ENCODE measurements at places on chromosomes 5 and 9. TPM values are rescaled to one million over a fixed set of nuclear protein-coding genes. Genes with fewer than 3 reads are reported as not detected.

DNA sequence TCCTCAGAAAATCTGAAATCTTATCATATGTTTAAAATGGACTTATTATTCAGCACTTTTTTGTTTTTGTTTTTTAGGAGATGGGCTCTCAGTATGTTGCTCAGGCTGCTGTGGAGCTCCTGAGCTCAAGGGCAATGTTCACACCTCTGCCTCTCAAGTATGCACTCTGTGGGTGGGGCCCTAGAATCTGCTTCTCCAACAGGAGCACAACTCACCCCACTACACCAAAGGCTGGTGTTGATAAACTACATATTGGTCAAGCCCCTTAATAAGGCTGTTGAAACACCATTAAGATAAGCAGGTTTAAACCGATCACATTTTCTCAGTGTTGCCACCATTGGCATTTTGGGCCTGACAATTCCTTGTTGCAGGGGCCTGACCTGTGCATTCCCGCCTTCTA lies 131.6 kb downstream of the FANCC start:
- H3K27me3 ChIP-seq, result no peaks in the 10 kb centered on the region
- H3K27ac ChIP-seq, result no peak overlapping the region
- no peaks in the 10 kb centered on the region for H3K36me3 ChIP-seq
- peaks cover 9% of the 10 kb centered on the region for H3K4me1 ChIP-seq

The ROR2 gene
- total RNA-seq, result not detected

The IFNA2 gene
- not detected for total RNA-seq

The IFNA16 gene
- not detected for total RNA-seq

The PGM5 gene
- total RNA-seq, result not detected

GRCh38 chr5:139458580-139459407 lies 3.7 kb downstream of the ECSCR start:
- no peaks in the 10 kb centered on the region for H3K36me3 ChIP-seq
- H3K4me1 ChIP-seq, result peaks cover 41% of the 10 kb centered on the region
- no peak overlapping the region for H3K27ac ChIP-seq
- H3K27me3 ChIP-seq, result peaks cover 8% of the 10 kb centered on the region
- H3K4me3 ChIP-seq, result no peak overlapping the region

GRCh38 chr9:137128862-137129455 lies 10.0 kb upstream of the GRIN1 start:
- peak overlapping the region; percentile 82 for H3K27ac ChIP-seq
- H3K4me3 ChIP-seq, result peak overlapping the region; percentile 85
- peaks cover 24% of the 10 kb centered on the region for H3K4me1 ChIP-seq
- H3K36me3 ChIP-seq, result no peaks in the 10 kb centered on the region
- DNase-seq, result no peak
- no peaks in the 10 kb centered on the region for H3K27me3 ChIP-seq

DNA sequence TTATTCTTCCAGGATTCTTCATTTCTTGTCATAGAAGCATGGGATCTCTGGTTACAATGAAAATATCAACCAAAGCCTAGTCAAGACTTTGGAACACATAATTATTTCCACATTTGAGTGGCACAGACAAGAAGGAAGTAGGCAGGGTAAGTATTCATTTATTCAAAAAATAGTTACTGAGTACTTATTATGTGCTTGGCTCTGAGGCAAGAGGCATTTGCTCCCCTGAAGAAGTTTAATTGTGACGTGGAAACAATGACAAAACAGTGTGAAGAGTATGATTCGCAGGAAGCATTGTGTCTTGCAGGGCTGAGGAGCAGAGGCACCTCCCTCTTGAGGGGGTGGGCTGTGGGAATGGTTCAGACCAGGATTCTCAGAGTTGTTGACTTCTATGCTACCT lies 45.0 kb upstream of the TNFSF15 start:
- no peaks in the 10 kb centered on the region for H3K27me3 ChIP-seq
- no peaks in the 10 kb centered on the region for H3K36me3 ChIP-seq
- no peak overlapping the region for H3K27ac ChIP-seq
- no peaks in the 10 kb centered on the region for H3K4me1 ChIP-seq
- no peak for DNase-seq

DNA sequence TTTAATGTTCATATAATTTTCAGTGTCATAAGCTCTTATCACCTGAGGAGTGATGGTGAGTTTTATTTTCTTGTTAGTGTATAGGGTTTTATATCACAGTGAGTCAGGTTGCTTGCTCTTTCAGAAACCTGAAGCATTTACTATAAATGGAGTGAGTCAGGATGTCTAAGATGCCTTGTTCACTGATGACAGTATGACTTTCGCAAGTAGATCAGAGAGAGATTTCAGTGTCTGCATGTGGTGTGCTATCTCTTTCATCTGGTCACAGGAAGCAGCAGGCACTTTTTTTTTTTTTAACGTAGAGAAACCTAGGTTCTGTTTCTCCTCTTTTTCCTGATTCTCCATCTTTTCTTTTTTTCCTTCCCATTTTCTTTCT lies 237.1 kb downstream of the DMRTA1 start:
- H3K4me1 ChIP-seq, result no peaks in the 10 kb centered on the region
- no peak overlapping the region for H3K4me3 ChIP-seq
- no peaks in the 10 kb centered on the region for H3K27me3 ChIP-seq
- H3K27ac ChIP-seq, result no peak overlapping the region

DNA sequence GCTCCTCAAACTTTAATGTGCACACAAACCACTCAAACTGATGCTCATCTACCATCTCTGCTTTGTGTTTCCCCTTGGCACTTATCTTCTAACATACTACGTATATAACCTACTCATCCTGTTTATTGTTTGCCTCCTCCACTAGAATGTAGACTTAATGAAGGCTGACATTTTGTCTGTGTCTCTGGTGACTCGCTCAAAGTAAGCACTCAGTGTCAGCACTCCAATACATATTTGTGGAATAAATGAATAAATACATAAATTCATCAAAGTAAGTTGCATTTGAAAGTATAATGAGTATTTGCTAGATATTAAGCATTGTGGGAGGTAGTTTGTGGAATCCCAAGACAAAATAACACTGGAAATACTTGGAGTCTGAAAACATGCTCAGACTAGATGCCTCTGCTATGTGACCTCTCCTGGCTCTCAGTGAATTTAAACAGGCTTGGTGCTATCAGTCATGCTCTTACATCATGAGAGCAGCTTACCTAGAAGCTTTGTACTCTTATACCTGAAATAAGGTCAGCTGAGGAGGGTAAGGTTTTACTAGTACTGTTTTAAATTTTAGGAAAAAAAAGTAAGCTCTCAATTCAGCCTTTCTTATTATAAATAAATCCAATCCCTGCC lies 37.0 kb upstream of the RANBP6 start:
- no peaks in the 10 kb centered on the region for H3K27me3 ChIP-seq
- H3K27ac ChIP-seq, result no peak overlapping the region
- H3K4me1 ChIP-seq, result peaks cover 7% of the 10 kb centered on the region
- no peak for DNase-seq

DNA sequence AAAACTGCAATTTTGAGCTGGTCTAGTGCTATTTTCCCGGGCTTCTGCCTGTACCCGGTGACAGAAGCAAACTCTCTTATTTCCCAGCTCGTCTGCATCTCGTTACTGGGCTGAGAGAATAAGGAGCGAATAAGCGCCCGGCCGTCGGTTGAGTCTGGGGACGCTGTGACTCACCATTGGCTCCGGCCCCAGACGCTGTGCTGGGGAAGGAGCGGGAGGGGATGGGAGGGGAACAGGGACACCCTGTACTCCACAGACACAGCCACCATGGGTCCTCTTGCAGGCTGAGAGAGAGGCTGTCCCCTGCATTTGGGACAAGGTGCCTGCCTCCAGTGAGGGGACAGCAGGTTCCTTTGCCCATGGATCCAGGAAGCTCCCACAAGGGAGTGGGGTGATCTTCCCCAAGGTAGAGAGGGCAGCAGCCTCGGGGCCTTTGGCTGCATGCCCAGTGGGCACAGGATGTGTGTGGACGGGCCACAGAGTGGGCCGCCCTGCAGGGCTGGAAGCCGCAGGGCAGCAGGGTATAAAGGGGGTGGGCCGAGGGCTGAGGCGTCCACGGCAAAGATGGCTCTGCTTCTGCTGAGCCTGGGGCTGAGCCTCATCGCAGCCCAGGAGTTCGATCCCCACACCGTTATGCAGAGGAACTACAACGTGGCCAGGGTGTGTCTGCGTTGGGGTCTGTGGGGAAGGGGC lies at the start of gene LCN9:
Gene LCN9, plus strand, starts transcription at position 552 of the 693 bp plus-strand sequence. Its CDS starts 13 bp downstream, at position 565.
- no peak for DNase-seq
- 0 out of 2 replicates have a peak, but pooled peaks cover 5% of the 10 kb centered on the region for H3K4me1 ChIP-seq
- no peaks in the 10 kb centered on the region for H3K36me3 ChIP-seq
- H3K27me3 ChIP-seq, result peaks cover 9% of the 10 kb centered on the region

DNA sequence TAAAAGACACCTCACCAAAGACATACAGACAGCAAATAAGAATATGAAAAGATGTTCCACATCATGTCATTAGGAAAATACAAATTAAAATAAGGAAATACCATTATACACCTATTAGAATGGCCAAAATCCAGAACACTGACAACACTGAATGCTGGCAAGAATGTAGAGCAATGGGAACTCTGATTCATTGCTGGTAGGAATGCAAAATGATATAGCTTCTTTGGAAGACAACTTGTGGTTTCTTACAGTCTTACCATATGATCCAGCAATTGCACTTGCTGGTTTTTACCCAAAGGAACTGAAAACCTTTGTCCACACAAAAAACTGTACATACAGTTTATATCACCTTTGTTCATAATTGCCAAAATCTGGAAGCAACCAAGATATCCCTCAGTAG lies 6.5 kb downstream of the TMEM161B start:
- no peaks in the 10 kb centered on the region for H3K27me3 ChIP-seq
- H3K36me3 ChIP-seq, result peaks cover 3% of the 10 kb centered on the region
- no peak overlapping the region for H3K27ac ChIP-seq
- no peak overlapping the region for H3K4me3 ChIP-seq

DNA sequence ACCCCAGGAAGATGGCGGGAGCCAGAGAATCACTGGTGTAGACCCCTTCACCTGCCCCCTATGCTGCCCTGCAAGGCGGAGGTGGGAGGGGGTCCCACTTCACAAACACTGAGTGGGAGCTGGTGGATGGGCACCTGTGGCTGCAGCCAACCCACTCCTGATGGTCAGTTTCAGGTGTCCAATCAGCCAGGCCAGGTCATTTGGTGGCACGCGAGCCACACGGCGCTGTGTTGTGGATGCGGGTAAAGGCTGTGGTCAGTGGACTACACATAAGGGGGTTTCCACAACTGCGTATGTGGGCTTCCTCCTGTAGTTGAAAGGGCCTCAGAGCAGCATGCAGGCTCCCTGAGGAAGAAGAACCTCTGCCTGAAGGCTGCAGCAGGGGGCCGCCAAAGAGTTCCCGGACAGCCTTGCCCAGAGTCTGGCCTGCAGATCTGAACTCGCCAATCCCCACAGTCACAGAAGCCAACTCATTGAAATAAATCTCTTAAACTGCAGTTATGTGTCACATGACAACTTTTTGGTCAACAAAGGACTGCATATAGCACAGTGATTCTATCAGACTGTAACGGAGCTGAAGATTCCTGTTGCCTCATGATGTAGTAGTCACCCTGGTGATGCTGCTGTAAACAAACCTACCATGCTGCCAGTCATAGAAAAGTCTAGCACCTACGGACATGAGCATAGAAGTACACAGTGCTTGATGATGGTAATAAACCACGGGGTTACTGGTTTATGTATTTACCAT lies 284.7 kb upstream of the IRX2 start:
- H3K27me3 ChIP-seq, result no peaks in the 10 kb centered on the region
- no peak for DNase-seq
- H3K4me3 ChIP-seq, result no peak overlapping the region
- H3K4me1 ChIP-seq, result no peaks in the 10 kb centered on the region
- no peaks in the 10 kb centered on the region for H3K36me3 ChIP-seq

GRCh38 chr5:74042959-74043358 lies 417.0 kb downstream of the ARHGEF28 start:
- H3K4me3 ChIP-seq, result no peak overlapping the region
- H3K4me1 ChIP-seq, result no peaks in the 10 kb centered on the region
- H3K27ac ChIP-seq, result no peak overlapping the region
- H3K27me3 ChIP-seq, result no peaks in the 10 kb centered on the region
- DNase-seq, result no peak

The TMC1 gene
- total RNA-seq, result 0.02 TPM

The PKD2L2 gene
- not detected for total RNA-seq

- no peaks in the 10 kb centered on the region for H3K27me3 ChIP-seq
- H3K4me1 ChIP-seq, result peaks cover 43% of the 10 kb centered on the region
- DNase-seq, result peak; percentile 43
- H3K27ac ChIP-seq, result peak within 1 kb of the TSS; percentile 44
These were observed at the start of gene RECK for GRCh38 chr9:36036780-36037548. TSS of gene RECK (plus strand) at chr9:36036913. CDS start at chr9:36036999, 86 bp downstream.

GRCh38 chr9:124733964-124734740 lies 37.0 kb downstream of the NR6A1 start:
- peaks cover 45% of the 10 kb centered on the region for H3K4me1 ChIP-seq
- H3K27ac ChIP-seq, result peak overlapping the region; percentile 64
- DNase-seq, result peak; percentile 94
- H3K4me3 ChIP-seq, result peak overlapping the region; percentile 26
- peaks cover 13% of the 10 kb centered on the region for H3K36me3 ChIP-seq

The ZNF454 gene
- total RNA-seq, result not detected

- no peaks in the 10 kb centered on the region for H3K36me3 ChIP-seq
- H3K27ac ChIP-seq, result no peak overlapping the region
- no peaks in the 10 kb centered on the region for H3K4me1 ChIP-seq
- H3K4me3 ChIP-seq, result no peak overlapping the region
- H3K27me3 ChIP-seq, result no peaks in the 10 kb centered on the region
- DNase-seq, result no peak
These were observed 13.0 kb upstream of the CYFIP2 start for GRCh38 chr5:157252711-157253465.

DNA sequence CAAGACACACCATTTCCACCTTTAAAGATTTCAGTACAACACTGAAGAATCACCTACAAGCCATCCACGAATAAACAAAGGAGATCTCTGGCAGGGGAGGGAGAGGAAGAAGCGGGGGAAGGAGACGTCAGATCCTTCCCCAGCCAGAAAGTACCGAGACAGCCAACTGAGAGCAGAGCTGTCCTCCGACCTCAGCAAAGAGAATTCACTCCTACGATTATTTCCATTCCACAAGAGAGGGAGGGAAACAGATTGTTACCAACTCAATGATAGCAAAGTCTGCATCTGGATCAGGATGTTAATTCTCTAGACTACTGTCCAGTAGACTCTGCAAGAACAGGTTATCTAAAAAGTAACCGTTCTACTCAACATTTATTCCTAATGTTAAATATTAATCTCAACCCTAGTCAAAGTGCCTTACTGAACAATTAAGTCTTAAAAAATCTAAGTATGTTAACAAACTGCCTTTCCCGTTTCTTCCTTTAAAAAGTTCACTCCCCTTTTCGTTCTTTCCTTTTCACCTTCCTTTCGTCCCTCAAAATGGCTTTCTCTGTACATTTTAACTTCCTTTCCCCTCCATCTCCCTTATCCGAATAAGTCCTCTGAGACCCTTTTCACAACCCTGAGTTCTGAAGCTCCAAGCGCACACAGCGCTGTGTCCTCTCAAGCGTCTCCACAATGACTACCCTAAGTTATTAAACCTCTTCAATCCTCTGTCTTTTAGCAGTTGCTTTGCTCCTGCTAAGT lies 1.4 kb downstream of the CHD1 start:
- DNase-seq, result no peak
- peaks cover 57% of the 10 kb centered on the region for H3K4me1 ChIP-seq
- H3K27ac ChIP-seq, result peak overlapping the region; percentile 100
- H3K36me3 ChIP-seq, result peaks cover 2% of the 10 kb centered on the region

All from HepG2 (cell line).